ENCODE measurements at places on chromosomes 3 and 15.
A peak's percentile ranks its signal among the peaks of the same experiment; 100 is the strongest.

DNA sequence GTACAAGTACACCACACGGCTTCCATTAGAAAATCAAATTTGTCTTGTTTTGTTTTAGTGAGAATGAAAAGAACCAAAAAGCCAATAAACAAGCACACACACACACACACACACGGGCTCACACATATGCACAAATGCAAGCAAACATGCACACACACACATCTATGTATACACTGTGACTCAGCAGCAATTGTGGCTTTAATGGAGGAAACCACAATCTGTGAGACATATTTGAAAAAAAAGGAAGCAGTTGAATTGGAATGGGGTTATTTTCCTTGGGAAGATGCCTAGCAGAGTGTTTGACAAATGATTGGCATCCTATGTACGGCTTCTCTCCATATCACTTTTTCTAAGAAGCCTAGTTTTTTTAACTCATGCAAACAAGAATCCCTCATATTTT is 201.1 kb upstream of the ARRDC4 start:
- DNase-seq: no peak

GRCh38 chr3:123347205-123347604 is 101.7 kb downstream of the ADCY5 start:
- DNase-seq: no peak

DNA sequence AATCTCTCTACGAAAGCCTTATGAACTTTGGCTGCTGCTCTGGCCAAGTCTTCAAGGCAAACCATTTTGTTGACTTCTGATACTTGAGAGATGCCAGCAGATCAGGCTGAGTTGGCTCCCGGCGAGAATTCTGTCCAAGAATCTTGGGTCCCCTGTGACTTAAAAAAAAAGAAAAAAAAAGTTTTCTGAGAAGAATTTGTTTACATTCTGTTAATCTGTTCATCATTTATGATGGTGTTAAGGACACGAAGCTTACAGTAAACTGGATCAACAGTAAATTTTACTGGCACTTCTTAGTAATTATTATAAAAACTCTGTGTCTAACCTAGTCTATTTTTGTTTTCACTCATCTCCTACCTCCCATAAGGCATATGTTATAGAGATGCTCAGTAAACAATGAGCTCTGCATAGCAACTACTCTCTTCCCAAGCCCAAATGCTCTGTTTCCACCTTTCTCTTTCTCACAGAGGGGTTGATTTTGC is 320.9 kb upstream of the RASGRP1 start:
- no peak for DNase-seq

- no peak for DNase-seq
These were observed 129.7 kb downstream of the NR2E3 start for GRCh38 chr15:71939981-71940588.

- no peak for DNase-seq
These were observed 136.2 kb upstream of the PFN2 start for GRCh38 chr3:150106740-150107428.

DNA sequence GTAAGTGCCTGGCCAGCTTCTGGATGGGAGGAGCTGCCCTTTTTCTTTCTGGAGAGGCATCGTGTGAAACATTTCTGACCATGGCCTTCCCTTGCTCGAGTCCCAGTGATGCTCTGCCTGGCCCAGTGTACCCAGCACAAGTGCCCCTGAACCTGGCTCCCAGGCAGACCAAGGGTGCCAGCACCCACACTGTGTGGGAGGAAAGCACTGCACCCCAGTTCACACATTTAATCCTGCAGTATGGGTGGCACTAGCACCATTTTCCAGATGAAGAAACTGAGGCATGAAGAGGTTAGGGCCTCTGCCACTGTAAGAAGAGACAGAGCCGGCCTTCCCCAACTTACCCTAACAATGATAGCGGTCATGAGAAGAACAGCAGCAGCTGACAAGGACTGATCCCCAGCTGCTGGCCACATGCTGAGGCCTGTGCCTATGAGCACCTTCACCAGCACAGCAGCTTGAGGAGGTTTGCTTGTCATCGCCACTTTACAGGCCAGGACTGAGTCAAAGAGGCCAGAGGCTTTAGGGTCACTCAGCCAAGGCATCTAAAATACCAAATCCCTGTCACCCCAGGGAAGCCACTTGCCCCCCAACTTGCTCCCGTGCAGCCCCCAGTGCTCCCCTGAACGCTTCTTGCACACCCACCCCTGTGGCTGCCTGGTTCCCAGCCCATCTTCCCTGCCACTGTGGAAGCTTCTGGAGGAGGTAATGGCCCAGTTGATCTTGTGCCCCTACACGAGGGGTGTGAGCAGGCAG is 15.0 kb downstream of the PRR23E start:
- no peak for DNase-seq

GRCh38 chr3:173893066-173893465 is 495.5 kb downstream of the NLGN1 start:
- no peak for DNase-seq

DNA sequence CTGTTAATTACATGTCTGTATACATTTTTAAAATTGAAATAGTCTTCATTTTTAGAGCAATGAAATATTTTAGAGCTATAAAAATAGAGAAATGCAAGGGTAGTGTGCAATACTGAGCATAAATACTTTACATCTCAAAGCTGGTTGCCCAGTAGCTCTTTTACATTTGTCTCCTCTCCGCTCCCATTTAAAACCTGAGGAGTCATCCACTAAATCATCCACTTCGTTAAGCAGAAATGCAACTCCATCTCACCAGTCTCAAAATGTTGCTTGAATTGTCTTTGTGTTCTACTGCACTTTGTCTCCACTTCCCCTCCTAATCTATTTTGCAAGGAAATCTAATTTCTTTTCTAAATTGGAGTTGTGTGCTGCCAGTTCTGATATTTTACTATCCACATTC is 563.6 kb downstream of the VGLL3 start:
- no peak for DNase-seq

DNA sequence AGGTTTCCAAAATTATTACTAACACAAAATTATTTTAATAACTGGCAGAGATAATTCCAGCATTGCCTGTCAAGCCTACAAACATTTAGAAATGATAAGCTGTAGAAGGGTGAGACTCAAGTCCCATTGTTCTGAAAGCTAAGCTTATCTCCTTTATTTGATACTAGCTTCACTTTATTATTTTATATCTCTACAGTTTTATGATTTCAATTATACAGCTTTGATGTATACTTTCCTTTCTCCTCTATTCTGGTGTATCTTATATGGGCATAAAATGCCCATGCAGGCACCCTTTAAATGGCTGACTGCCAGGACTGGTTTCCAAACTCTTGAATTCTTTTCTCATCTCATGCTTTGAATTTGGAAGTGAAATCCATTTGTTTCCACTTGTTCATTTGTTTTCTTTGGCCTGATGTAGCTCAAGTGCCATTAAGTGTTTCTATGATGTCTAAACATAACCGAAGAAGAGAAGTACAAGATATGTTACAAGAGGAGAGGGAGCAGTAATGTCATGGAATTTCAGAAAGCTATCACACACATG is 372.1 kb upstream of the ARHGEF26 start:
- DNase-seq: no peak

- peak; percentile 86 for DNase-seq
These were observed 166.2 kb downstream of the CHDH start for GRCh38 chr3:53680028-53680427.

DNA sequence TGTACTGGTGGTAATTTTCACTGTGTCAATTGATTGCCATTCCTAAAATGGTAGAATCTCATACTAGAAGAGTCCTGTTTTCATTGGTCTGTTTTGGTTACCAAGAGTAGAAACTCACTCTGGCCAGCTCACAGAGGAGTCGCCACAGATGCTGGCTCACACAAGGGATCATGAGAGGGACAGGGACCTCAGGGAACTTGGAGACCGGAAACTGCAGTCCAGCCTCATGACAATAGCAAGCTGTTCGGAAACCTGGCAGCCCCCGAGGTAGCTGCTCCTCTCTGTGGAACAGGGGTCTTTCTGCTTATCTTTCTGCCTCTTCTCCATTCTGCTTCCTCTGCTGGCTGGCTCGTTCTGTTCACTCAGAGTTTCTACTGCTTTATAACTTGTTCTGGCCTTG is 192.9 kb downstream of the PLCL2 start:
- no peak for DNase-seq

GRCh38 chr3:118001380-118001779 is 1033.3 kb downstream of the IGSF11 start:
- DNase-seq: no peak

DNA sequence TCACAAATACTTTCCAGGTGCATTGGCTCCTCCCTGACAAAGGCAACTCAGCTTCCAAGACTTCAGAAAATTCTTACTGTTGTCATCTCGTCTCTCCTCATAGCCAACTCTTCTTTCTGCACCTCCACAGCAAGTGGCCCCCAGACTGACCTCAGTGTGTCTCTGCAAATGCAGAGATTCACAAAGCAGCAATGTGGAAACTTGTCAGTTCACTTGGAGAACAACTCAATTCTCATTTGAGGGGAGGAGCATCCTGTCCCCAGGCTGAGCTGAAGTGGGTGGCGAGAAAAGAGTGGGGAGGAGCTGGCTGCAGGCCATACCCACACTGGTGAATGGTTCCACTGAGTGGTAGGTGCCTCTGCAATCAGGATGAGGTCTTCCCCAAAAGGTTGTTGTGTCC is 248.7 kb upstream of the IL12A start:
- no peak for DNase-seq

DNA sequence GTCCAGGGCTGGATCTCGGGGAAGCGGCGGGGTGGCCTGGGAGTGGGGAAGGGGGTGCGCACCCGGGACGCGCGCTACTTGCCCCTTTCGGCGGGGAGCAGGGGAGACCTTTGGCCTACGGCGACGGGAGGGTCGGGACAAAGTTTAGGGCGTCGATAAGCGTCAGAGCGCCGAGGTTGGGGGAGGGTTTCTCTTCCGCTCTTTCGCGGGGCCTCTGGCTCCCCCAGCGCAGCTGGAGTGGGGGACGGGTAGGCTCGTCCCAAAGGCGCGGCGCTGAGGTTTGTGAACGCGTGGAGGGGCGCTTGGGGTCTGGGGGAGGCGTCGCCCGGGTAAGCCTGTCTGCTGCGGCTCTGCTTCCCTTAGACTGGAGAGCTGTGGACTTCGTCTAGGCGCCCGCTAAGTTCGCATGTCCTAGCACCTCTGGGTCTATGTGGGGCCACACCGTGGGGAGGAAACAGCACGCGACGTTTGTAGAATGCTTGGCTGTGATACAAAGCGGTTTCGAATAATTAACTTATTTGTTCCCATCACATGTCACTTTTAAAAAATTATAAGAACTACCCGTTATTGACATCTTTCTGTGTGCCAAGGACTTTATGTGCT is 527 bp downstream of the B2M start:
- no peak for DNase-seq

DNA sequence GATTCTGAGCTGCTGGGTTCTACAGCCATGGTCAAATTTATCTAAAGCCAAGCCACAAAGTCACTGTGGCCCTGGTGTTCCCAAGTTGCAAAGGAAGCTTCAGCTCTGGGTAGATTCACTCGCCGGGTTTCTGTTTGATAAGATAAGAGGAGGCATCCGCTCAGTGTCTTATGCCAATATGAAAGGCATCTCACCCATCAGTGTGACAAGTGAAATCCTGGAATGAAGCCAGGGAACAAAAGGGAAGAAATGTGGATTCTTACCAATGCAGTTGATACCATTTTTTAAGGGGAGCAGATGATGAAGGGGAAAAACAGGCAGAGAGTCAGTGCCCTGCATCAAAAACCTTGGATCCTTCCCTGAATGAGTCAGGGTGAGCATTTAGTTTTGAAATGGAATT is 2.8 kb upstream of the CPNE4 start:
- no peak for DNase-seq

- no peak for DNase-seq
These were observed 2.9 kb downstream of the SOX14 start for GRCh38 chr3:137766876-137767537.

GRCh38 chr15:58311556-58311955 is 120.2 kb upstream of the LIPC start:
- no peak for DNase-seq

Data from right forelimb (tissue), 1 donor.